ENCODE measurements at places on chromosomes 3 and 15.

- no peak for DNase-seq
Observed at GRCh38 chr3:192212335-192212734, 515.0 kb downstream of the FGF12 start.

GRCh38 chr3:120145542-120146285 is 51.5 kb upstream of the GSK3B start:
- no peak for DNase-seq

DNA sequence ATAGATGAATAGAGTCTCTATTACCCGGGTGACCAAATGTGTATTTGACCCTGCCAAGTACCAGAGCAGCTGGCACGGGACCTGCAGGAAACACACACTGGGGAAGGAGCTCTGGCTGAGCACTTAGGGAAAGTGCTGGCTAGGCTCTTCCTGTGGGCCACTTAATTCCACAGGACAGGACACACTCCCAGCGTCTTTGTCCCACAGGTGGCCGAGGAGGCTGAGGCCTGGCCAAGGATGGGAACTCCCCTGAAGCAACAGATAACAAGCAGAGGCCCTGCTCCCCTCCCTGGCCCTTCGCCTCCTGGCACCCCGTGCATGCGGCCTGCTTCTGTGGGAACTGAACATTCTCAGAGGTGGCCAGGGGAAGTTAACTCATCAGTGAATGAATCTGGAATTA is 180.8 kb downstream of the ATP10A start:
- DNase-seq: no peak

- no peak for DNase-seq
Observed at GRCh38 chr15:75577401-75578172, 1.5 kb downstream of the PTPN9 start.

GRCh38 chr3:81339040-81339845 is 422.2 kb downstream of the GBE1 start:
- DNase-seq: no peak

GRCh38 chr15:58951388-58952007 is 18.0 kb upstream of the SLTM start:
- no peak for DNase-seq

GRCh38 chr3:45599984-45600650 is 5.6 kb downstream of the LIMD1 start:
- DNase-seq: no peak

GRCh38 chr15:92906563-92907081 is 6.5 kb downstream of the CHD2 start:
- DNase-seq: no peak

- no peak for DNase-seq
Observed at GRCh38 chr3:164040991-164041390, 1037.3 kb downstream of the SI start.

DNA sequence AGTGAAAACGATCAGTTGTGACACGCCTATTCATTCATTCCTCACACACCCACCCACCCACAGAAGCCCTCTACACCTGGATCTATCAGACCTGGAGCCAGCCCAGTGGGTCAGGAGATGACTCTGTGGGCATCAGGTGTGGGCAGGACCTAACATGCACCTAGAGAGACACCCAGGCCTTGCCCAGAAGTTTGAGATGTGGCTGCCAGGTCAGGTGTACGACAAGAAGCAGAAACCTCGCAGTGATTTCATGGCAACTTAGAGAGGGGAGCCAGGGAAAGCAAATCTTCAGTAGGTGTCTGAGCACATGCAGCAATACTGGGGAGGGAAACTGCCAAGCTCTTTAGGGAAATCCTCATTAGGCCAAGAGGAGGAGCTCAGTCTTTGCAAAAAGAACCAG is 264.7 kb upstream of the ROPN1 start:
- DNase-seq: no peak

DNA sequence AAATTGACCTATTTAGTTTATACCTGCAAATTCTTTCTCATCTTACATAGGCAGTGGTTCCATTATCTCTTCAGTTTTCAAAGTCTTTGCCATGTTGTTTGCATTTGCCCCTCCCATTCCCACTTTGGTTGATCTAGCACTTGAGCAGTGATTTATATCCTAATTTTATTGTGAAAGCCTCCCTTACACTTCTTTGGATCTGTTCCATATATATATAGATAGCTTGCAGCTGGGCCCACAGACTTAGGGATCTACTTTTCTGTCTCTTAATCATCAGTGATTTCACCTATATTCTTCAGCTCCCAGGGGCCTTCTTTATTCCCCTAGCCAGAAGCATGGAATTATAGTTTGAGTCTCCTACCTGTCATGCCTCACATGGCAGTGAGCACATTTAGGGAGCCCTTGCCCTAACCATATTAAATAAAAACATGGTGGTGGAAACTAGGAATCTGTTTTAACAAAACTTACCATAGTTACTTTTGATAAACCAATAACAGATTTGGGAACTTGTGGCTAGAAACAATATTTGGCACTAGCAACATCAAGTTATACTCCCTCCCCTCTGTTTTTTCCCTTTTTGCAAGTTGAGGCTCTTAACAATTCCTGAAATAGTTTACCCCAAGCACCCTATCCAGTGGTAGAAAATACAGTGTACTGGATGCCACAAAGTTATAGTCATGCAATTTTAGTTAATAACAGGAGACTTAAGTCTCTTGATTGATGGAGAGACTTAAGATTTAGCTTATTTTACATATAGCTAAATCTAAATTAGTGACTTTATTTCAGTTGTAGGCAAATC is 41.7 kb downstream of the ARIH1 start:
- no peak for DNase-seq

- DNase-seq: no peak
Observed at GRCh38 chr3:53081318-53081717, 35.4 kb upstream of the SFMBT1 start.

DNA sequence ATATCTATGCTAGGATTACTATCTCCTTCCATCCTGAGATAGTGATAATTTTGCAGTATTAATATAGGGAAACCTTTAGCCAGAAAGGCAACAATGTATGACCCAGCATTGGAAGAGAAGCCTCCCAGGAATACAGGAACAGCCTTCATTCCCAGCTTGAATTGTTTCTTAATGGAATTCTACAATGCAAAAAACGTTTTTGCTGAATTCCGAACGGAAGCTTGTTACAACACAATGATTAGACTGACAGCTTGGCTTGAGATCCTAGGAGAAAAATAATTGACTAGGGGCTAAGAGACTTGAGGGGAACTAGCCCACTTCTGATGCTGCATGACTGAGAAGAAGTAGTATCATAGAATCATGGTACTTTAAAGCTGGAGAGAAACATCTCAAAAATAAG is 140.2 kb downstream of the RSL24D1 start:
- no peak for DNase-seq

- no peak for DNase-seq
Observed at GRCh38 chr3:187927565-187927964, 182.3 kb upstream of the BCL6 start.

DNA sequence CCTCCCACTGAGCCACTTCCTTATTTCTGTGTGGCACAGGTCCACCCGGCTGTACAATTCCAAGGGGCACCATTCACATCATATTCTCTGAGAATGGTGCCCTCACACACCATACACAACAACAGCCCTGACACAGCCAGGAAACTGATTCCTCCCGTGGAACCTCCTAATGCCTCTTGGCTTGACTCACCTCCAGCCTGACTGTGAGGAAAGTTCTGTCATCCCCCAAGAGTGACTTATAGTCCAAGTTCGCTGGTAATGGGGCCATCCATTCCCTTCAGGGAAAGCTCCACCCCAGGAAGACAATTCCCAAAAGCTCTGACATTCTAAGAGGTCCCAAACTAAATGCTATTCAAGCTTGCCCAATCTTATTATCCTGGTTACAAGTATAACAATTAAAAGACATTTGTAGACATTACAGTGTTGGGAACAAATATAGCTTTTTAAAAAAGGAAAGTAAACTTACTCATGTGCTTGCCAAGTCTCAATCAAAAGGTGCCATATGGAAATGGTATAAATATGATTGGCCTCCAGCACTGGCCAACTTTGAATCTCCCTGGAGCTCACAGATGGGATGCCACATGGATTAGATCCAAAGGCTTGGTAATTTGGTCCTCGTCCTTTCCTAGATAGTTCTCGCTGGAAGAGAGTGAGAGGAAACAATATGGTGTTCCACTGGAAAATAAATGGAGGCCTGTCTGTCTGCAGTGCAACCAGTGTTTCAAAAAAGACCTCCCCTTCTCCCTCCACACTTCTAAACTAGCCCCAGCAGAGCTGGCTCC is 56.3 kb upstream of the PSMD6 start:
- DNase-seq: no peak

GRCh38 chr15:37037071-37037655 is 63.2 kb downstream of the MEIS2 start:
- no peak for DNase-seq

- DNase-seq: no peak
Observed at GRCh38 chr3:176780766-176781165, 416.5 kb downstream of the TBL1XR1 start.

DNA sequence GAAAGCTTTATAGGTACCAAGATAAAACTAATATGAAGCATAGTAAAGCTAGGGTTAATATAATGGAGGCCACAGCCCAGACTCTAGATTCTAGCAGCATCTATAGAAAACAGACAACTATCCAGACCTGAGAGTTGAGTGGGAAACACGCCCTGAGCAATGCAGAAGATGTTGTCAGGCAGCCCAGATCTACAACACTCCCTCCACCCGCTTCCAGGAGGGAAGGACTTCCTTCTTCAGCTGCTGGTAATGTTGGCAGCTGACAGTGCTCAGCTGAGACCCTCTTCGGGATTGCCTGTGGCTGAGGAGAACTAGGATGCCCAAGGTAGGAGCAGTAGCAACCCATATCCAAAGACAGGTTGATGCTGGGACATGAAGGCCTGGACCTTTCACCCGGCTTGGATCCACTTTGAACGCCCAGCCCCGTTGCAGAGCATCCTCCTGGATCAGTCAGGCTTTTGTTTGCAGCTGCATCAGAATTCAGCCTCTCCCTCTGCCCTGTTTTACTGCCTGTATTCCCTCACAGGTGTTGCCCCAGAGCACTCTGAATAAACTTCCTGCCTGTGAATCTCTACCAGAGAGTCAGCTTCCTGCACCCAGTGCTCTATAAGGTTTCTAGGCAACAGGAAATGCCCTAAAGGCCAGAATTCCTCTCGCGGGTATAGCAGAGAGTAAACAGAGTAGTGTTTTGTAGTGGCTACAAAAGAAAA is 174.7 kb upstream of the IL12A start:
- no peak for DNase-seq

DNA sequence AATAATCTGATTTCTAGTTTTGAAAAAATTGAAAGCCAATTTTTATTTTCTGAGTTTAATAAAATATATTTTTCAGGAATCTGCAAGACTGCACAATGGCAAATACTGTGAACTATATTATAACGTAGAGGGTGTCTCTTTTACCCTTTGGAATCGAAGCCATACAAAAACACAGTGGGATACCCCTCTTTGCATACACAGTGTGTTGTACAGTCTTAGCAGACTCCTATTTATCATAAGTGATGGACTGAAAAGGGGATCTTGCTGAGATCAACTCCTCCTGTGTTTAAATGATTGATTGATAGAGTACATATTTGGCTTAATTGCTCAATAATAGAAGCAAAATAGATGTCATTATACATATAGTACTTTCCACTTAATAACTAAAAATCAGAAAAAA is 981.2 kb downstream of the NSUN3 start:
- DNase-seq: no peak

- DNase-seq: peak; percentile 8
Observed at GRCh38 chr15:63933522-63933921, 99.8 kb upstream of the HERC1 start.

- DNase-seq: no peak
Observed at GRCh38 chr3:136949146-136949545, 8.6 kb upstream of the IL20RB start.

- DNase-seq: no peak
Observed at GRCh38 chr3:101861212-101861788, 12.0 kb downstream of the NFKBIZ start.

DNA sequence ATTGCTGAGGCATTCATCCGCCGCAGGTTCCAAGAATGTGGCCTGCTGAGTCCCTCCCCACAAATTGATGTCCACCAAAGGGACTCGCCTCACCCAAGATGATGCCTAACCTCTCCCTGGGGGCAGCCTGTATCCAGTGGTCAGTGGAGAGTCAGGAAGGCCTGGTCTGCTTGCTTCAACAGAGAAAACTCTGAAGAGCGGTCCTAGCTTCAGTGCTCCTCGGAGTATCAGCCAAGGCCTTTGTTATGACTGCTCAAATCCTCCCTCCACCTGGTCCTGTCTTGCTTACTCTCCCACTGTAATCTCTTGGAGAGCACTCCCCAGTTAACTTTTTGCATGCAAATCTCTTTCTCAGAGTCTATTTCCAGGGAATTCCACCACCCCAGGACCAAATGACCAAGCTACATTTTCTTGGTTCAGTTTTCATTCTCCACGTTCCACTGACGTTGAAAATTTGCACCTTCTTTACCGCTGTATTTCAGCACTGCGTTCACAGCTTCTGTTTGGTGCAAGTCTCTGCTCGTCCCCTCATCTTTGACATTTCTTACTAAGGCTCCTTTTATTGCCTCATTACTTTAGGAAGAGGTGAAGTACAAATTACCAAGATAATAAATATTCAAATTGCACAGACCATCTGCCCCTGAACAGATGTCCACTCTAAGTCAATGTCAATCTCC is 22.3 kb downstream of the CMTM7 start:
- no peak for DNase-seq

GRCh38 chr3:36696799-36697198 is 67.6 kb downstream of the DCLK3 start:
- no peak for DNase-seq

DNA sequence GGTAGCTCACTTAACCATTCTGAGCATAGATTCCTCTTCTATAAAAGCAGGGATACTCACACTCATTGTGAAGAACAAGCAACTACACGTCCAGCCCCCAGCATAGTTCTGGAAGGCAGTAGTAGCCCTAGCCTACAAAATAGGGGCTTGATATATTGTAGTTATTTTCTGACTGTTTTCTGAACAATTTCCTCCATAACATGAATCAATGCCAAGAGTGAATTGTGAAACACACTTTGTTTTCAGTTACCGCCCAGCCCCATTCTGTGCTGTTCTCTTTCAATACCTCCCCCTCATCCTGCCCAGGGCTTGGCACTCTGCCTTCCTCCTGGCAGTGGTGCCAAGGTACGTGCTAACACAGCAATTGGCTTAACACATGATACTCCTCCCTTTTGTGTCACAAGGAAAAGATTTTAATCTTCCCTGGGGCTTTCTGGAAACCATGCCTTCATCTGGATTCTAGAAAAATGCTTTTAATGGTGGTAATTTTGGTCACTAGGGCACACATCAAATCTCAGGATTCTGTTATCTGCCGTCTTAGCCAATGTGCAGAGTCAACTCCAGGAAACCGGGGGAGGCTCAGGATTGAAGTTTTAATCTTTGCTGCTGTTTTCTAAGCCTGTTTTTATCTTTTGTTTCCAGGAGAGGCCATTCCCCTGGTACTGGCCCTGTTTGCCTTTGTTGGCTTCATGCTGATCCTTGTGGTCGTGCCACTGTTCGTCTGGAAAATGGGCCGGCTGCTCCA is 37.2 kb downstream of the IL20RB start:
- DNase-seq: no peak

GRCh38 chr15:42707068-42707467 is 29.9 kb downstream of the CDAN1 start:
- no peak for DNase-seq

GRCh38 chr15:90059208-90059985 is 42.9 kb downstream of the IDH2 start:
- peak; percentile 77 for DNase-seq

Data from stimulated activated CD4-positive, alpha-beta T cell treated with anti-CD3 and anti-CD28 coated beads, TNF-alpha, amount 100 ng/mL, for 48 hours (primary cell).